HFFc6 (cell line): ENCODE measurements at places on chromosomes 7 and 10. TPM values are rescaled to one million over a fixed set of nuclear protein-coding genes. Genes with fewer than 3 reads are reported as not detected.
A peak's percentile ranks its signal among the peaks of the same experiment; 100 is the strongest.

Gene CTTNBP2
- total RNA-seq, result not detected in 3 replicates

Gene NUTM2B
- 0.53 to 0.60 TPM in 2 of 3 replicates, not detected in the other for total RNA-seq

Gene AKR1C8
- not detected in 3 replicates for total RNA-seq

Gene TMEM184A
- total RNA-seq, result 1.5 to 2.9 TPM (median 1.9 TPM) in 3 replicates

Gene GRID1
- total RNA-seq, result not detected in 3 replicates

Gene HHEX
- total RNA-seq, result 1.8 to 5.0 TPM (median 2.8 TPM) in 3 replicates

Gene ARHGAP22
- total RNA-seq, result 73.6 to 124 TPM (median 88.8 TPM) in 3 replicates

DNA sequence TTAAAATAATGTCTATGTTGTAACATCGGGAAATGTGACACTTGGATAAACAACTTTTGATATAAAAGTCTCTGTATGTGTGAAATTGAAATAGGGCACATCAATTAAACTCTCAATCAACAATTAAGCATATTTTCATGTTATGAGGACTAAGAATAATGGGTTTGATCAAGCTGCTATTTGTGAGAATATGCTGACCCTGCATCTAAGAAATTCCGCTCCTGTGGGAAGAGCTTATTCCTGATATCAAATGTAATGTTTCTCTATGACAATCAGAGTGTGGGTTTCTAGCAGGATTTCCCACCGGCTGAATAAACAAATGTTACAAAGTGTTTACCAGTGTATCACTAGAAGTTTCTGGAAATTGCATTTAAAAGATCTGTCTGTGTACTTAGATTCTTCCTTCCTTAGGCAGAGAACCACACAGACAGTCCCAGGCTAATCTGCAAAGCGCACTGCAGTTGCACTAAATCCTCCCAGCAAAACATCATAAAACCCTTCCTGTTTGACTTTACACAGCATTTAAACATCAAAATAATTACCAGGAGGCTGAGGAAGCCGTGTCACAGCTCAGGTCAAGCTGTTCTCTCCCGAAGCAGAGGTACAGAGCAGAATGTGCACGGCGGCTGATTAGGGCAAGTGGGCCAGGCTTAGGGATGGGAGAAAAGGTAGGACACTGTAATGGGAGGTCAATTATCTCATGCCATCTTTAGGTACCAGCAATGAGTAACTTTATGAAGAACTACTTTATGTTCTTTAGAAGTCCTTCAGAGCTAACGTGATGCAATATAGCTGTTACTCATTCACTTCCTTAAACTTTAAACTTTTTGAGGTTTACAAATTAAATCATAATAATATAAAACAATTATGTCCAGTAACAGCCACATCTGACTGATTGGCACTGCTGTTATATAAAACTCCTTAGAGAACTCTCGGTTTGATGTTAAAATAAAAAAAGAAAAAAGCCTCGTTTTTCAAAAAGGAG, 109.1 kb upstream of the CTTNBP2 start:
- no peaks in the 10 kb centered on the region for H3K36me3 ChIP-seq
- no peak overlapping the region for H3K27ac ChIP-seq
- no peak for DNase-seq
- H3K4me1 ChIP-seq, result no peaks in the 10 kb centered on the region
- H3K4me3 ChIP-seq, result no peak overlapping the region
- H3K27me3 ChIP-seq, result no peaks in the 10 kb centered on the region; the same call in 1 of the 2 replicates

DNA sequence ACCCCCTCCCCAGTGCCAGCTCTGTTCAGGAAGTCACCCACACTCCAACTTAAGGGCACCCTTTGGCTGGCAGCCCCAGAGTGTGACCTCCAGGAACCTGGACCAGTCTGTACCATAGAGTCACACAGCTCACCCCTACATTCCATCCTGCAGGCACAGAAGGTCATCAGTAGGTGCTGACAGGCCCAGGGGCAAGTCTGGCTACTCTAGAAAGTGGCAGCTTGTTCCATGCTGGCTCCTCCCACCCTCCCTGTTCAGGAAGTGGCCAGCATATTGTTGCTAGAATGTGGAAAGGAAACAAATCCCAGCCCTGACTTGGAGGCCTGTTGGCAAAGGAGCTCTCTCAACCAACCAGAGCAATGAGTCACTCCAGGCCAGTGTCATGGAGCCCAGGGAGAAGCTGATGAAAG, 3.2 kb upstream of the NCOA4 start:
- peaks cover 29% of the 10 kb centered on the region for H3K4me1 ChIP-seq
- no peaks in the 10 kb centered on the region; the same call in 1 of the 2 replicates for H3K36me3 ChIP-seq

DNA sequence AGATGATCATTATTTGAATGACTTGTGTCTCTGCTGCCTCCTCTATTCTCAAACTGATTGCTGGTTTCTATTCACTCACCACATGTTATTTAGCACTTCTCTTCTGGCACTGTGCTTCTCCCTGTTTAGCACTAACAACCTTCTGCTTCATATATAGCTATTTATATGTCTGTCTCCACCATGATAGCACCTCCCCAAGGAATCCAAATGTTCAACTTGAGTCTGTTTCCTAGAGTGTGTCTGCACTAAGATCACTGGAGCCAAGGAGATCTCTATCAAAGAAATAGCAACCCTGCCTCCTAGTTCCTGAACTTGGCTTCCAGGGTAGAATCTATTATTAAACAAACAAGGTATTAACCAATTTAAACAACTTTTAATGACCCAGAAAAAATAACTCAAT, 104.5 kb downstream of the CYP26A1 start:
- peaks cover 15% of the 10 kb centered on the region for H3K27me3 ChIP-seq
- no peaks in the 10 kb centered on the region for H3K36me3 ChIP-seq
- peaks cover 13% of the 10 kb centered on the region for H3K4me1 ChIP-seq
- no peak for DNase-seq
- H3K4me3 ChIP-seq, result no peak overlapping the region

DNA sequence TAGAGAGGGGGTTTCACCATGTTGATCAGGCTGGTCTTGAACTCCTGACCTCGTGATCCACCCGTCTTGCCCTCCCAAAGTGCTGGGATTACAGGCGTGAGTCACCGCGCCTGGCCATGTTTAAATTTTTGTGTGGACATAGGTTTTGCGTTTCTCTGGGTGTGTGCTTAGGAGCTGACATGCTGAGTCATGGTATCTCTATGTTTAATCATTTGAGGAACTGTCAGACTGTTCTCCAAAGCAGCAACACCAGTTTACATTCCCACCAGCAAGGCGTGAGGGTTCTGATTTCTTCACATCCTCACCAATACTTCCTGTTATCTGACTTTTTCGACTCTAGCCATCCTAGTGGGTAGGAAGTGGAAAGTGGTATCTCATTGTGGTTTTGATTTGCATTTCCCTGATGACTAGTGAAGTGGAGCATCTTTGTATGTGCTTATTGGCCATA, 153.7 kb downstream of the DNAJB6 start:
- peak; percentile 43 for DNase-seq
- peaks cover 8% of the 10 kb centered on the region; the same call in 1 of the 2 replicates for H3K4me1 ChIP-seq
- peaks cover 8% of the 10 kb centered on the region for H3K27me3 ChIP-seq
- H3K4me3 ChIP-seq, result no peak overlapping the region

DNA sequence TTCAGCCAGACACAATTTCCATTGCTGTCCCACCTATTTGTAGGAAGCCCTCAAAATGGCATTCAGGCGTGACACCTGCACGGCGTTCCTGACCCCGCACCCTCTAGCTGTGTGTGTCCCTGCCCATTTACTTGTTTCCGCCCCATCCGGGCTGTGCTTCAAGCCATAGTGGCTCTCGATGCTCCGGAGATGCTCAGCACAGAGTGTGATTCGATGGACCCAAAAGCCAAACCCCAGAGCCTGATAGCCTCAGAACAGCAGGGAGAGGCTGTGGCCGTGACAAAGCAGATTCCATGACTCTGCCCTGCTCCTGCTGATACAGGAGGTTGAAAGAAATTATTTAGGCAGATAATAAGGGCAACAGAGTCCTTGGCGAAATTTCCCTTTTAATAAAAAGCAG, 13.4 kb downstream of the BUD31 start:
- H3K4me3 ChIP-seq, result no peak overlapping the region
- no peak overlapping the region for H3K27ac ChIP-seq
- DNase-seq, result no peak
- H3K4me1 ChIP-seq, result no peaks in the 10 kb centered on the region
- H3K36me3 ChIP-seq, result peaks cover 16% of the 10 kb centered on the region

- no peaks in the 10 kb centered on the region for H3K36me3 ChIP-seq
- no peak overlapping the region for H3K27ac ChIP-seq
These were observed 112.7 kb downstream of the ICA1 start for GRCh38 chr7:8149222-8149621.

GRCh38 chr10:100148353-100149211, 37.2 kb downstream of the ERLIN1 start:
- peaks cover 2% of the 10 kb centered on the region for H3K27me3 ChIP-seq
- H3K4me1 ChIP-seq, result peaks cover 41% of the 10 kb centered on the region
- peak; percentile 57 for DNase-seq
- peaks cover 33% of the 10 kb centered on the region for H3K36me3 ChIP-seq
- H3K4me3 ChIP-seq, result no peak overlapping the region
- H3K27ac ChIP-seq, result peak overlapping the region; percentile 58

DNA sequence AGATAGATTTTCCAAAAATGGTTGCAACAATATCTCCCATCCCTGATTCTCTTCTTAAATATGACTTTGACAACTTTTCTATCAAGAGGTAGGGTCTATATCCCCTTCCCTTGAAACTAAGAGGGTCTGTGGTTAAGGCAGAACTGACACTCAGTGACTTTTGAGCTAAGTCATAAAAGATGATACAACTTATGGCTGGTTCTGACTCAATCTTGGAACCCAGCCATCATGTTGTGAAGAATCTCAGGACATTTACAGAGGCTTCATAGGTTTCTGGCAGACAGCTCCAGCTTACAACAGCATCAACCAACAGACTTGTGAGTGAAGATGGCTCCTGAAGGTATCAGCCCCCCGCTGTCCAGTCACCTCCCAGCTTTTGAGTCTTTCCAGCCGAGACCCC, 203.5 kb downstream of the RNLS start:
- H3K4me3 ChIP-seq, result no peak overlapping the region
- DNase-seq, result peak; percentile 45
- peaks cover 8% of the 10 kb centered on the region for H3K4me1 ChIP-seq
- H3K36me3 ChIP-seq, result peaks cover 4% of the 10 kb centered on the region; the same call in 1 of the 2 replicates

DNA sequence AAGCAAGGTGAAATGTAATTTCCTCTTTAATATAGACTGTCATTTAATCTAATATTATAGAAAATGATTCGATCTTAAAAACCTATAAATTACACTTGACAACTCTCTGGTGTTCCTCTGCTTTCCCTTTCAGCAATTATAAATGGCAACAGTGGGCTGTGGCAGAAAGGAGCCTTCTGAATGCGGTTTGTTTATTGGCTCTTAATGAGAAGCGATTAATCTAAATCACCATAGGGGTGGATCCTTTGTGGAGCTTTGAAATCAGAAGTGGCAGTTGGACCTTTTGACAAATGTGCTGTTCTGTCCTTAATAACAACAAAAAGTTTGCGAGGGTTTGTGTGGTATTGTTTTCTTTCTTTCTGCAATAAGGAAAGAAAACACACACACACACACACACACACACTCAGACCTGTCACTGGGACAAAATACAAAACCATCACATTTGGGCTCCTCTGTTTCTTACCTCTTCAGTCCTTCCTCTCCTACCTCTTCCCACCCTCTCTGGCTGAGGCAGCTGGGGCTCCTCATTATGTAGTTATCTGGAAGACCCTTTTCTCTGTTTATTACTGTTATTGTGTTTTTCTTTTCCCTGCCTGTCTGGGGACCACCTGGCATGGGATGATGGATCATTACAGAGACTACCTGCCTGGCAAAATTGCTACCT, 316.2 kb downstream of the SORCS3 start:
- H3K4me3 ChIP-seq, result no peak overlapping the region
- H3K27ac ChIP-seq, result no peak overlapping the region
- H3K36me3 ChIP-seq, result no peaks in the 10 kb centered on the region

DNA sequence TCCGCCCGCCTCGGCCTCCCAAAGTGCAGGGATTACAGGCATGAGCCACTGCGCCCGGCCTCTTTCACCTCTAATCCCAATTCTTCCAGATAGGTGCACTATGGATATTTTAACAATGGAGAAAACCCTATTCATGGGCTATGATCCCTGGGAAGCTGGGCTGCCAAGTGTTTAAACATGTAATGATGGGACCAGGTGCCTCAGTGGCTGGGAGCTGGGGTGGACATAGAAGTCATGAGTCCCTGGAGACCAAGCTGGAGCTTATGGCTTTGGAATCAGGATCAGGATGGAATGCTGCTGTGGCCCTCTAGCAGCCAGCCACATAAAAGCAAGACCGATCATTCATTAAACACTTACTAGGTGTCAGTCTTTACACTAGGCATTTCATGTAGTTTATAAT, 41.8 kb upstream of the IGFBP3 start:
- H3K27me3 ChIP-seq, result peaks cover 2% of the 10 kb centered on the region; the same call in 1 of the 2 replicates
- no peak for DNase-seq
- no peak overlapping the region for H3K27ac ChIP-seq
- H3K4me1 ChIP-seq, result no peaks in the 10 kb centered on the region

DNA sequence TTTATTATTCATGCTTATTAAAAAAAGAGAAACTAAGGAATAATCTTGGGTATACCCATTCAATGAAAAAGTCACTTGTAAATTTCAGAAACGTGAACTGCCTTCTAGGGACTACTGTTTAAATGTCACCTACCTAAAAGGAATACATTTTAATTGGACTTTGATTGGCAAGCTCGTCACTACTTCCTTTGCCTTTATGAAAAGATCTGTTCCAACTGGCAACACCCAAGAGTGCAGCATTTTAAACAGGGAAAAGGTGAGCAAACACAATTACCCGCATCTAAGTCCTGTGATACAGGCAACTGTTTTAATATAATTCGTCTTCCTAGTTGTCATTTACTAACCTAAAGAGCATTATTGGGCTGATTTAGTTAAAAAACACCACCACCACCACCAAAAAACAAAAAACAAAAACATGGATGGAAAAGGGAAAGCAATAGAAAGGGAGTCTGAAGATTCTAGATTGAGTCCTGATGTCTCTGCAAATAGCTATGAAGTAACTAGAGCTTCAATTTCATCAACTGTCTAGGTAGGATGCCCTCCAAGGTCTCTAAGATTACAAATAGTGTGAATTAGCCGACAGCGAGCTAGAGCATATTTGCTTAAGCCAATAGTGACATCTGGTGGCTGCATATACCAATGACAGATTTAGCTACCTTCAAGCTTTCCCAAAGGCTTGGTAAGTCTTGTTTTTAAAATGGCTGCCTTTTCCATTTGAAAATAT, 33.8 kb upstream of the ICA1 start:
- peaks cover 2% of the 10 kb centered on the region for H3K27me3 ChIP-seq
- H3K4me1 ChIP-seq, result peaks cover 15% of the 10 kb centered on the region; the same call in 1 of the 2 replicates
- peak overlapping the region; percentile 24 for H3K4me3 ChIP-seq
- no peaks in the 10 kb centered on the region for H3K36me3 ChIP-seq
- peak; percentile 81 for DNase-seq
- no peak overlapping the region for H3K27ac ChIP-seq

DNA sequence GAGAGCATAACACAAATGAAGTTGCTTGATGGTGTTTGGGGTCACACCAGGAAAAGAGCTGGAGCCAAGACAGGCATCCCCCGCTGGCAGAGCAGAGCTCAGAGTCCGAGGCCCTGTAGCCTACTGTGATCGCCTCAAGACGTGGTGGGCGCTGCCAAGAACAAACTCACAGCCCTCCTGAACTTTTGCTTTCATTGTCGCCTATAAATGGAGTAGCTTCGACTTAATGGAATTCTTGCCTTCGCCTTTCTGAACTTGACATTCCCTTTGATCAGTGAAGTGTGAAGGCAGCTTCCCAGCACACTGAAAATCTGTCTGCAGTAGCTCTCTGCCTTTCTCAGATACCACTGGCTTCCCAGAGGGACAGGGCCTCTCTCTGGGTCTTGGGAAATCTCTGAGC, 21.3 kb downstream of the CPXM2 start:
- peaks cover 5% of the 10 kb centered on the region for H3K27me3 ChIP-seq
- H3K4me1 ChIP-seq, result no peaks in the 10 kb centered on the region
- no peak overlapping the region for H3K27ac ChIP-seq
- no peak overlapping the region for H3K4me3 ChIP-seq
- no peak for DNase-seq

GRCh38 chr7:23476286-23477156, 6.2 kb upstream of the IGF2BP3 start:
- H3K4me1 ChIP-seq, result peaks cover 27% of the 10 kb centered on the region
- H3K36me3 ChIP-seq, result no peaks in the 10 kb centered on the region
- H3K4me3 ChIP-seq, result no peak overlapping the region
- H3K27me3 ChIP-seq, result peaks cover 45% of the 10 kb centered on the region
